Inflammatory macrophage treated with lipopolysaccharide for 1 hour (primary cell): ENCODE measurements at places on chromosomes 7 and 10.
A peak's percentile ranks its signal among the peaks of the same experiment; 100 is the strongest.

DNA sequence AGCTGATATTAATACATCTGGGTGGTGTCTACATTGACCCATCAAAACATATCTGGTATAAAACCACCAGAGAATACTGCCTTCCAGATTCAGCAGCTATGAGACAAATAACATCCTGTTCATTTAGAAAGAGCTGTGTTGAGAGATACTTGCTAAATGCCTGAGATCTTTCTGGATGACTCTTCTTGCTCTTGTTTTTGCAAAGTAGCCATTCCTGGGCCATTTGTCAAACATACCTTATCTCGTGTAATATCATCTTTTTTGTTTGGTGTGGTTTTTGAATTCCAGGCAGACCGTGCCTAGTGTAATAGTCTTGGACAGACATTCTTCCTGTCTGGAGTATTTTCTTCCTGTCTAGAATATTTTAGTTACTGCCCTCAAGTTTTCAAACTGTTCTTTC is 74.7 kb upstream of the PRR15 start:
- no peak for DNase-seq

DNA sequence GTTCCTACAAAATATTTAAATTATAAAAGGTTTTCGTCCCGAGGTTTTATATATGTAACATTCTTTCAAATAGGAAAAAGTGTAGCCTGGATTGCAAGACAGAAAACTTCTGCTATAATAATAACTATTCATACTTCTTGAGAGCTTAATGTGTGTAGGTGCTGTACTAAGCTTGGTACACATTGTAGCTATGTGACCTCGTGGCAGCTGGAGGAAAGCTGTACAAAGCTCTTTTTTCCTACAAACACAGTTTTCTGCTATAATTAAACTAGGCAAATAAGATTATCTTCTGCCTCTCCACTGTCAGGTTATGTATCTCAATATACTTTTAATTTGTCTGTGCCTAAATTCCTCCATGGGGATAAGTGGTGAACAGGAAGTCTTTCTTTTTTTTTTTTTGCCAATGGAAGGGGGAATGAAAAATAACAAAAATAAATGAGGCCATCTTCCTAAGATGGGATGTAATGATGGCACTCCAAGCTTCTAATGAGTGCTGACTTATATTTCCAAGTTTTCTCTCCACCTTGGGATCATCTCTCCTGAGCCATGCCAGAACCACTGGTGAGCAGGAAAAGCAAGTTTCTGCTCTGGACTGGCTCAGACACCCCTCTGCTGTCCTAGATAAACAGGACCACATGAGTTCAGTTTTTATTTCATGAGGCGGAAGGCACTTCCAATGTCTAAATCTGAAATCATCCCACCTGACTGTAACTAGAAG is 9.9 kb downstream of the SGMS1 start:
- DNase-seq, result no peak

- DNase-seq, result no peak
These were observed 34.9 kb upstream of the ETV1 start for GRCh38 chr7:14024406-14024805.

- DNase-seq, result peak; percentile 76
These were observed 74.4 kb upstream of the RSU1 start for GRCh38 chr10:16891375-16892313.

GRCh38 chr7:94012746-94013145 is 8.6 kb upstream of the BET1 start:
- no peak for DNase-seq

DNA sequence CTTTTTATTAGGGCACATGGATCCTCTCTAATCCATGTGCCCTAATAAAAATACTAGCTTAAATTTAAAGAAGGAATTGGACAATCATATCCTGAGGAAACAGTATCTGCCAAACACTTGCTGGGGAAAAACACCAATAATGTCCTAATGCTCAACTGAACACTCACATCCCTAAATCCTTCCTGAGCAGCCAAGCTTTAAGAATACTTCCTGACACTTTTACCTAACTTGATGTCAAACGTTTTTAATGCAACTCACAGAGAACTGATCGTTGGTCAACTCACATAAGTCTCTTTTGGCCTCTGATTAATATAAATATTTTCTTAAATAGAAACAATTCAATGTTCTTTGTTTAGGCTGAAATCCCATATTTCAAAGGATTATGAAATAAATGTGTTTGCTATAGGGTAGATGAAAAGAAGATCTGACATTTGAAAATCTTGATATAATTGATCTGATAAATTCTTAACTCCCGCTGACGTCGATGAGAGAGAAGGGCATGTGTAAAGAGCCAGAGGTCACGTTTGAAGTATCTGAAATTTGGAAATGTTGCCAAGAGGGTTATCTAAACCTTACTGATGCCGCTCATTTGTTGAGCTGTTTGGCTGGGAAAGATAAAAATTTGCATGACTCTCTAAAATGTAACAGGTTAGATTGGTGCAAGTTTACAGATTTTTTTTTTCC is 122.8 kb upstream of the RHOBTB1 start:
- DNase-seq, result no peak

- DNase-seq, result no peak
These were observed 147.9 kb upstream of the PDE1C start for GRCh38 chr7:32218154-32218467.

DNA sequence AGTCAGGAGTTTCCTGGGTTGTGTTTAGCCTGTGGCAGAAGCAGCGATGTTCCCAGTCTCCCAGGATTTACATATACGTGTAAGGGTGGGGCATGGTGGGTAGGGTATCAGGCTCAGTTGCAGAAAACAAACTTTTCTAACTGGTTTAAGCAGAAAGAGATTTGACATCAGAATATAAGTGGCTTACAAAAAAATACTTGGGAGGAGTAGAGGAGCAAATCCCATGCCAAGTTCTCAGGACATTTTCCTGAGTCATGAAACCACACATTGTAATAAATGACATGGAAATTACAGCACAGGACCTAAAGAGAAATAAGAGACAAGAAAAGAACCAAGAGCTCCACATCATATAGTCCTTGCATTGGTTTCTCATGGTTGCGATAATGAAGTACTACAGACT is 26.2 kb upstream of the FRMD4A start:
- DNase-seq, result no peak
